Mucosa of gallbladder (tissue), 1 donor: ENCODE measurements at places on chromosomes 6 and 20. TPM values are rescaled to one million over a fixed set of nuclear protein-coding genes. Genes with fewer than 3 reads are reported as not detected.

- DNase-seq = no peak
Observed at GRCh38 chr6:107784669-107785068, 39.4 kb downstream of the SCML4 start.

- DNase-seq = no peak
Observed at GRCh38 chr20:47720636-47721427, 64.4 kb downstream of the SULF2 start.

- no peak for DNase-seq
Observed at GRCh38 chr6:45416700-45417099, 39.0 kb upstream of the SUPT3H start.

GRCh38 chr6:42565823-42566613, 2.2 kb downstream of the UBR2 start:
- no peak for DNase-seq

DNA sequence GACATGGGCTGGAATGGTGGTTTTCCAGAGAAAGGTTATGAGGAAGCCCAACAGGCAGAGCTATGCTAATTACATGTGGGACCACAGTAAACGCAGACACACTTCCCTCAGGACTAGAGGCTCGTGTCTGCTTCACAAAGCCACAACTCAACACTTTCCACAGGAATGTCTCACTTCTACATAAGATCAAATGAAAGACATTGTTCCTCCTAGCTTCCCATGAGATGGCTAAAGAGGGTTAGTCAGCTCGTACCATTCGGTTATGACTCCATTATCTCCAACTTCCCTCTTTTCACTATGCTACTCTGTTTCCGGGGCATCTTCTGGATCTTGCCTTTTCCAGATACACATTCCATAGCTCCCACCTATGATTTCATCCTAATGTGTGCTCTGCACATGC, 29.1 kb upstream of the ZC3H12D start:
- no peak for DNase-seq

BMP6 gene
- 7.3 TPM for total RNA-seq

TGM2 gene
- total RNA-seq = 389 TPM

ADTRP gene
- total RNA-seq = 0.69 TPM

TMC2 gene
- total RNA-seq = 0.12 TPM

COL20A1 gene
- 0.14 TPM for total RNA-seq

GNAS-AS1 gene
- 1.6 TPM for total RNA-seq

KCNQ5 gene
- 2.3 TPM for total RNA-seq
